Endothelial cell of umbilical vein (primary cell): ENCODE measurements at places on chromosomes 12 and 14. TPM values are rescaled to one million over a fixed set of nuclear protein-coding genes. Genes with fewer than 3 reads are reported as not detected.

GRCh38 chr12:3131129-3131528 lies 54.0 kb downstream of the TSPAN9 start:
- peaks cover 26% of the 10 kb centered on the region for H3K4me1 ChIP-seq
- no peak overlapping the region for H3K27ac ChIP-seq
- H3K27me3 ChIP-seq, result no peaks in the 10 kb centered on the region
- H3K4me3 ChIP-seq, result no peak overlapping the region
- H3K36me3 ChIP-seq, result no peaks in the 10 kb centered on the region
- no peak for DNase-seq

DNA sequence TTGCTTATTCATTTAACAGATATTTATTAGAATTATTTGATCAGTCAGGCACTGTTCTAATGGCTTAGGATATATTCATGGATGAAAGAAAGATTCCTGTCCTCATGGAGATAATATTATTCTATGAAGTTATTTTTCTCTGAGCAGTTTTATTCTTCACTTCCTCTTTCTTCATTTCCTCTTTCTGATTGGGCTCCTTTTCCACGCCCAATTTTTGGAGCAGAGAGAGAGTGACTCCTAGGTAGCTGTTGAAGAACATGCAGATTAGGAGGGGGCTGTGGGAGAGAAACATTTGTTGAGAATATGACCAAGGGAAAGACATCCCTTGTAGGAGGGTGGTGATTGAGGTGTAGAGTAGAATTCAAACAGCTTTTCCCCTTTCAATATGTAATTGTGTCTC lies 6.0 kb upstream of the YARS2 start:
- no peak overlapping the region for H3K4me3 ChIP-seq
- DNase-seq, result no peak
- H3K27me3 ChIP-seq, result peaks cover 5% of the 10 kb centered on the region

DNA sequence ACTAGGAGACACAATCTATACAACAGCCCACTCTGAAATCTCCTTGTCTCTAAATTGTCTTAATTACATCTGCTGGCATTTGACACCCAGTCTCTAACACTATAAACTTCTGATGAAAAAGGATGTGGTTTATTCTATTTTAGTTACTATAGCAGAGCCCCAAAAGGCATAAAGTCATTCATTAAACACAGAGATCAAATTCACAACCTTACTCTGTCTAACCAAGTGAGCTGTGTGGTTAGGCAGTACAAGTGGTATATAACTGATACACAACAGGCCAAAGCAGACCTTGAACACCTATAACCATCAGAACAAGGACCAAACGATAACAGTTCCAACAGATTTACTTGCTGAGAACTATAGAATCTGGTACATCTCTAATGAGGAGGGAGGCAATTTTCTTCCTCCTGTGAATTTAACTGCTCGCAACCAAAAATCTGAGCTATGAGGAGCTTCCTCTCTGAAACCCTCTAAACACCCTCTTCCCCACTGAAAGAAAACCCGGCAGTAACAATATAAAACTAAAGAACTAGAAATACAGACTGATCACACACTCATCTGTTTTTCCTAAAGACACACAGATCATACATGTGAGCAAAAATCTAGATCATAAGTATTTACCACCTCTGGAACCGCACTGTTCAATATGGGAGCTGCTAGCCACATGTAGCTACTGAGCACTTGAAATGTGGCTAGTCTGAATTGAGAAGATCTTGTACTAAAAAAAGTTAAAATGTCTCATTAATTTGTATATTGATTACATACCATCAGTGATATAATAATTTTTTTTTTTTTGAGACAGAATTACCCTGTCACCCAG lies 17.7 kb downstream of the SPPL3 start:
- no peaks in the 10 kb centered on the region for H3K4me1 ChIP-seq
- H3K4me3 ChIP-seq, result no peak overlapping the region
- H3K36me3 ChIP-seq, result no peaks in the 10 kb centered on the region
- H3K27me3 ChIP-seq, result no peaks in the 10 kb centered on the region

DNA sequence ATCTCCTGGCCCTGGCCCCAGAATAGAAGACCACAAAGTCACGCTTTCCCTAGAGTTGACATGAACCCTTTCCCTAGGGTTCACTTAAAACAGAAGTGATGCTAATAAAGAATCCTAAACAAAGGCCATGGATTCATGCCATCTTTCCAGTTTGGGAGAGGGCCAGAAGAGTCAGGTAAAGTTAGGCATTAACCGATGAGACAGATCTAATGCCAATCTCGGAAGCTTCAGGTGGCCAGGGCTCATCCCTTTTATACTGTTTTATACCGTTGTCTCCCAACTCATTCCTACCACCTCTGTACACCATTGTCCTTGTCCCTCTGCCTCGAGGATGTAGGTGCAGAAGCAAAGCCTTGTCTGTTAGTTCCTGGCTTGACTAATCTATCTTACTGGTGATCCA lies 22.8 kb upstream of the ACTR10 start:
- no peak overlapping the region for H3K4me3 ChIP-seq
- no peaks in the 10 kb centered on the region for H3K27me3 ChIP-seq
- no peaks in the 10 kb centered on the region for H3K4me1 ChIP-seq
- H3K27ac ChIP-seq, result no peak overlapping the region

DNA sequence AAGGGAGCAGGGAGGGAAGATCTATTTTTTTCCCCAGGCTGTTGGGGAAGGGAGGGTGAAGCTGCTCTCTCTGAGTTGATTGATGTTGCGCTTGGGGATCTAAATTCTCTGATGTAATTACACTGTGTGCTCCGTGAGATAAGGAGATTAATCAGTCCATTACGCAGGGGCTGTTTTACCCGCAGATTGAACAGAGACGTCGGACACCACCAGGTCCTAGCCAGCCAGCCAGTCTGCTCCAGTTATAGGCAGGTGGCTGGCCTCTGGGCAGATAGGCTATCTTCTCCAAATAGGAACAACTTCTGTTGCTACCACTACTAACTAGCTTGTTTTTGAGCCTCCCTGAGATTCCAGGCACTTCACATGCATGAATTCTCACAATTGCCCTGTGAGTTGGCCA lies 91.1 kb downstream of the SRRM4 start:
- no peak overlapping the region for H3K27ac ChIP-seq
- H3K4me3 ChIP-seq, result no peak overlapping the region
- no peaks in the 10 kb centered on the region for H3K27me3 ChIP-seq
- DNase-seq, result no peak
- no peaks in the 10 kb centered on the region for H3K4me1 ChIP-seq
- no peaks in the 10 kb centered on the region for H3K36me3 ChIP-seq

DNA sequence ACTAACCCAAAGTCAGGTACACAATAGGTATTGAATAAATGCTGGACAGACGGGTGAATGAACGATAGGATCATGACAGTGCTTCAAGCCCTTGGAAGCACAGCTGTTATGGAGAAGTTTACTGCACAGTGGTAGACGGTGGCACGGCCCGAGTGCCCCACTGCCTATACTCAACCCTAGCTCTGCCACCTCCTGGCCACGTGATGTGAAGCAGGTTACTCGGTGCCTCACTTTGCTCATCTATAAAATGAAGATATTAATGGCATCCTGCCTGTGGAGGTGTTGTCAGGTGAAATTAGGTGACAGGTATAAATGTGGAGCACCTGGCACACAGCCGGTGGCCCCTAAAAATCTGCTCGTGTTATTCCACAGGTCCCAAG lies 5.8 kb downstream of the ASB2 start:
- no peaks in the 10 kb centered on the region for H3K36me3 ChIP-seq
- H3K4me1 ChIP-seq, result no peaks in the 10 kb centered on the region
- no peaks in the 10 kb centered on the region for H3K27me3 ChIP-seq

- no peak for DNase-seq
- H3K27me3 ChIP-seq, result no peaks in the 10 kb centered on the region
- H3K4me3 ChIP-seq, result no peak overlapping the region
- H3K27ac ChIP-seq, result no peak overlapping the region
- no peaks in the 10 kb centered on the region for H3K4me1 ChIP-seq
- no peaks in the 10 kb centered on the region for H3K36me3 ChIP-seq
Observed at GRCh38 chr14:99879401-99880295, 86.4 kb downstream of the EML1 start.

DNA sequence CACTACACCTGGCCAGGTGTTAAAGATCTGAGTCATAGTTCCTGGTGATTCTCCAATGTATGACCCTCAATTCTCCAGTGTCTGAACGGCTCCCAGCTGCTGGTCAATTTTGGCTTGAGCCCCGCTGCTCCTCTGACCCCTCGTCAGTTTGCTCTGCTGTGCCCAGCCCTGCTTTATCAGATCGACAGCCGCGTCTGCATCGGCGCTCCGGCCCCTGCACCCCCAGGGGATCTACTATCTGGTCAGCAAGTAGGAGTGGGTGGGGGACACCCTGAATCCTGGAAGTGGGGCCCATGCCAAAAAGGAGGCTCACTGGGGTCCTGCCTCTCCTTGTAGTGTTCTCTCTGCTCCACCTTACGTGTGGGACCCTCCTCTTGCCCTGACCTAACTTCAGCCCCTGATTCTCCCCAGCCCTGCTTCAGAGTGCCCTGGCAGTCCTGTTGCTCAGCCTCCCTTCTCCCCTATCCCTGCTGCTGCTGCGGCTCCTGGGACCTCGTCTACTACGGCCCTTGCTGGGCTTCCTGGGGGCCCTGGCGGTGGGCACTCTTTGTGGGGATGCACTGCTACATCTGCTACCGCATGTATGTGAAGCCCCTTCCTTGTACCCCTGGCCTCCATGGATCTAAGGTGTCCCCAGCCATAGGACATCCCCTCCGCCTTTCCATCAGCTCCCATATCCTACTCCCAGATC lies 5.0 kb downstream of the SLC39A5 start:
- H3K36me3 ChIP-seq, result peaks cover 3% of the 10 kb centered on the region
- H3K27me3 ChIP-seq, result no peaks in the 10 kb centered on the region
- H3K27ac ChIP-seq, result no peak overlapping the region
- H3K4me3 ChIP-seq, result no peak overlapping the region
- DNase-seq, result no peak
- no peaks in the 10 kb centered on the region for H3K4me1 ChIP-seq

- H3K4me1 ChIP-seq, result peaks cover 21% of the 10 kb centered on the region
- DNase-seq, result no peak
- H3K27me3 ChIP-seq, result no peaks in the 10 kb centered on the region
- H3K27ac ChIP-seq, result no peak overlapping the region
- no peak overlapping the region for H3K4me3 ChIP-seq
Observed at GRCh38 chr14:54761835-54762234, 140.8 kb downstream of the GCH1 start.

DNA sequence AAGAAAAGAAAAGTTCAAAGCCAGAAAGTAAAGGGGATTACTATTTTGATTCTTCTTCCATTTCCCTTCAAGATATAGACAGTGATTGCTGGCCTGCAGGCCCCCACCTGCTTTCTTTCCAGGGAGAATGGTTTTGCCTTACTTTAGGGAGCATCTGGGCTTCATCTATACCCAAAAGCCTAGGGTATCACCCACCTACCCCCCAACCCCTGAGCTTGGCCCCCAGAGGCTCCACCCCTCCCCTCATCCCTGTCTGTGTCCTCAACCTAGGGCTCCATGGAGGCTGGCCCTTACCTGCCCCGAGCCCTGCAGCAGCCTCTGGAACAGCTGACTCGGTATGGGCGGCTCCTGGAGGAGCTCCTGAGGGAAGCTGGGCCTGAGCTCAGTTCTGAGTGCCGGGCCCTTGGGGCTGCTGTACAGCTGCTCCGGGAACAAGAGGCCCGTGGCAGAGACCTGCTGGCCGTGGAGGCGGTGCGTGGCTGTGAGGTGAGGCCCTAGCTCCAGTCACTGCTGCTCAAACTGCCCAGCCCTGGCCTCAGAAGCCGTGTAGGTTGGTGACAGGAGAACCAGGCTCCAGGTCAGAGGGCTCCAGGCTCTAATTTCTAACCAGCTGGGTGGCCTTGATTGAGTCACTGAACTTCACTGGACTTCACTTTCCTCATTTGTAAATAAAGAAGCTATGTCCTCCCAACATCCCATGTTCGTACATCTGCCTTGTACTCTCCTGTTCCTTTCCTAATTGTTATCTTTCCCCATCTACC lies 13.6 kb downstream of the ARHGEF40 start:
- no peak overlapping the region for H3K27ac ChIP-seq
- H3K36me3 ChIP-seq, result peaks cover 2% of the 10 kb centered on the region
- no peaks in the 10 kb centered on the region for H3K27me3 ChIP-seq
- H3K4me3 ChIP-seq, result no peak overlapping the region
- no peaks in the 10 kb centered on the region for H3K4me1 ChIP-seq

- peak; percentile 75 for DNase-seq
- no peaks in the 10 kb centered on the region for H3K27me3 ChIP-seq
- H3K36me3 ChIP-seq, result no peaks in the 10 kb centered on the region
- H3K27ac ChIP-seq, result peak overlapping the region; percentile 48
- peaks cover 24% of the 10 kb centered on the region for H3K4me1 ChIP-seq
Observed at GRCh38 chr12:124588751-124589267, 21.4 kb upstream of the NCOR2 start.

DNA sequence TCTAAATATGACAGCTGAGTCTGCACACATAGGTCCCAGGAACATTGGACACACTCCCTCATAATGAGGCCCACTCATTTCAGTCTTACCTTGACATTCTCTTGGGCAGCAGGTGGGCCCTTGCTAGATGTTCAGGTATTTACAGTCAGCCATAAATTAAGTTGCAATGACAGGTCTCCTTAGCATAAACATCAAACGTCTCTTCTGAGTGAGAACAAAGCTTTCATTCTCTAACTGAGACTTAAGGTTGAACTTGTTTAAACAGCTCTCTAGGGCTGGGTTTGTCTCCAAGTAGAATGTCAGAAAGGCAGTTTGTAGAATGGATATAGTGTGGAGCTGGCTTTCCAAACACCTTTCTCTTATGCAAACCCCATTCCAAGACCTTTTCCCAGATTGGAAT lies 10.3 kb downstream of the ACVR1B start:
- peak; percentile 53 for DNase-seq
- no peak overlapping the region for H3K4me3 ChIP-seq
- no peak overlapping the region for H3K27ac ChIP-seq
- peaks cover 4% of the 10 kb centered on the region for H3K36me3 ChIP-seq
- H3K27me3 ChIP-seq, result no peaks in the 10 kb centered on the region

- H3K27me3 ChIP-seq, result peaks cover 11% of the 10 kb centered on the region
- no peak for DNase-seq
- no peaks in the 10 kb centered on the region for H3K36me3 ChIP-seq
- no peak overlapping the region for H3K4me3 ChIP-seq
- H3K4me1 ChIP-seq, result no peaks in the 10 kb centered on the region
Observed at GRCh38 chr14:103304706-103305105, 29.3 kb upstream of the EIF5 start.

DNA sequence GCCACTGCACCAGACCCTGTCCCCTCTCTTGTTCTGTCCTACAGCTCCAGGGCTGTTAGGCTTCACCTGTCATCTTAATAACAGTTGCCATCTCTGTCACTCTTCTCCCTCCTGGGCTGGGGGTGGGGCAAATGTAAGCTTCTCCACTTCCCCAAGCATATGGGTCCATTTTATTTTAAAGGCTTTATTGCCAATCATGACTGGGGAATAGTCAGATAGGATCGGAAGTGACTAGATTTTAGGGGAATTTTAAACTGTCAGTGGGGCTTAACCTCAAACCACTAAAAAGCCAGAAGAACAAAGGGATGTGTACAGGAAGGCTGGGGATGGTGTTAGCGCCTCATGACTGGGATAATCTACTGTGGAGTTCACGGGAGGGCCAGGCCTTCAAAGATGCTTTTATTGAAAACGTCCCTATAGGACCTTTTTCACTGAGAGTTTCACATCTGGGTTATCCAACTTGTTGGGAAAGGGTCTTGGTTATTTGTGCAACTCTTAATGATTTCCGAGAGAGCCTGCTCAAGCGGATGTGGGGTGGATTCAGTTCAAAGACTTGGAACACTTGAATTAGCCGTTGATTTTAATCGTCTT lies 41.6 kb downstream of the CHST11 start:
- no peak overlapping the region for H3K4me3 ChIP-seq
- no peaks in the 10 kb centered on the region for H3K27me3 ChIP-seq
- H3K4me1 ChIP-seq, result no peaks in the 10 kb centered on the region
- no peak for DNase-seq
- no peak overlapping the region for H3K27ac ChIP-seq
- no peaks in the 10 kb centered on the region for H3K36me3 ChIP-seq

JAG2 gene
- 80.7 and 105 TPM in 2 replicates for polyA plus RNA-seq

RDH11 gene
- 86.2 and 93.2 TPM in 2 replicates for polyA plus RNA-seq

MORN3 gene
- 0.30 and 0.66 TPM in 2 replicates for polyA plus RNA-seq

SYNDIG1L gene
- not detected in 2 replicates for polyA plus RNA-seq

TEX52 gene
- polyA plus RNA-seq, result not detected in 2 replicates

MAPK1IP1L gene
- polyA plus RNA-seq, result 208 and 244 TPM in 2 replicates
